ENCODE measurements at places on chromosomes 2 and 18.

GRCh38 chr2:25063876-25064660, 22.2 kb downstream of the EFR3B start:
- no peak for DNase-seq

GRCh38 chr2:229408356-229408755, 137.3 kb upstream of the PID1 start:
- no peak for DNase-seq

DNA sequence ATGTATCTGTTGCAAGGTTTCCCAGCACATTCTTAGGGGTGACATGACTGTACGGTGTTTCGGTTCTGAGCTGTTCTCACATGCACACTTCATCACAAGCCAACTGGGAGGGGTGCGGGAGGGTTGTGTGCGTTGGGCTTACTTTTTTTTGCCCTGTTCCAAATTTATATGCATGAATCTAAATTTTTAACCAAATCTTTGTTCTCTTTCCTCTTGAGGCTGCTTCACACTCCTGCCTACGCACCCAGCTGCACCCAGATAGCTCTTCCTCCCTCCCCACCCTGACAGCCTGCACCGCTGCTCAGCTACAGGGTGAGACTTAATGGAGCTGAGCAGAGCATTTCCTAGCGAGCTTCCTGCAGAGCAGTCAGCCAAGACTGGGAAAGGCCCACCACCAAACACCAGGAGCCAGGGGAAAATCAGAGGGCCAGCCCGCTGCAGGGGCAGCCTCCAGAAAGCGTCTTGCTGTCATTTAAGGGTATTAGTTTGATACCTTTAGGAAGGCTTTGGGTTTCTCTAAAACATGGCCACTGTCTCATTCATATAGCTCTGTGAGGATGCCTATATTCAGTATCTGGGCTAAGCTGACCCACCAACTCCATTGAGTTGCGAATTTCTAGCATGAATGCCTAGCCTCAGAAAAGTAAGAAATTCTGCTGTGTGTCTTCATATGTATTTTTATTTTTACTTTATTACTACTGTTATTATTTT, 84.5 kb downstream of the POU3F3 start:
- DNase-seq, result no peak

DNA sequence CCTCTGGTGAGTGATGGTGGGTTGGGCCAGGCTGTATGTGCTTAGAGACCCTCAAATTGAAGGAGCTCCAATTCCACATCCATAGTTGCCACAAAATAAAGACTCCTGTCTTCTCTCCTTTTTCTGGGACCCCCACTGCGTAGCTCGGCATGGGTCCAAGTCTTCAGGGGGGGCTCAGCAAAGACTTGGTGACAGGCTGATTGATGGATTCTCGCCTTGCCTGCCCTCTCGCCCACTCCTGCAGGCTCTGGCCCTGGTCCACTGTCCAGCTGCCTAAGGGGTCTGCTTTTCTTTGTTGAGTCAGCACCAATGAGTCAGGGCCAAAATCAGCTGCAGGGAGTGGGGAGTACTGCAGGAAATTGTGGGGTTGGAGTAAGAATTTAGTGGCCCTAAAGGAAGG, 21.5 kb downstream of the RPL37A start:
- DNase-seq, result no peak

DNA sequence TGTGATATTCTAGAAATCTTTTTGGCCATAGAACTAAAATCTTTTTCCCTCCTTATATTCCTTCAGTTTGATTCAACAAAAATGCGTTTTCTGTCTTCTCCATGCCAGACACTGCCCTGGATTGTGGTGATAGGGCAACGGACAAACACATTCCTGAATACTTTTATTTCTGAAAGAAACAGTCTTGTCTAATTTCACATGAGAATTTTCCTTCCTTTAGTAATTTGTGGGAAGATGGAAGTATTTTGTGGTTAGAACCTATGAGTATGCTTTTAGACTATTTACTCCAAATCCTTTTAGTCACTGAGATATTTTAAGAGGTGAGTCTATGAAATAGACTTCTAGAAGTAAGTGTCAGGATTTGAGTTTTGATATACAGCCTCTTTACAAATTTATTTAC, 49.6 kb downstream of the COL5A2 start:
- no peak for DNase-seq

GRCh38 chr2:118983133-118983532, 41.1 kb downstream of the MARCO start:
- no peak for DNase-seq

DNA sequence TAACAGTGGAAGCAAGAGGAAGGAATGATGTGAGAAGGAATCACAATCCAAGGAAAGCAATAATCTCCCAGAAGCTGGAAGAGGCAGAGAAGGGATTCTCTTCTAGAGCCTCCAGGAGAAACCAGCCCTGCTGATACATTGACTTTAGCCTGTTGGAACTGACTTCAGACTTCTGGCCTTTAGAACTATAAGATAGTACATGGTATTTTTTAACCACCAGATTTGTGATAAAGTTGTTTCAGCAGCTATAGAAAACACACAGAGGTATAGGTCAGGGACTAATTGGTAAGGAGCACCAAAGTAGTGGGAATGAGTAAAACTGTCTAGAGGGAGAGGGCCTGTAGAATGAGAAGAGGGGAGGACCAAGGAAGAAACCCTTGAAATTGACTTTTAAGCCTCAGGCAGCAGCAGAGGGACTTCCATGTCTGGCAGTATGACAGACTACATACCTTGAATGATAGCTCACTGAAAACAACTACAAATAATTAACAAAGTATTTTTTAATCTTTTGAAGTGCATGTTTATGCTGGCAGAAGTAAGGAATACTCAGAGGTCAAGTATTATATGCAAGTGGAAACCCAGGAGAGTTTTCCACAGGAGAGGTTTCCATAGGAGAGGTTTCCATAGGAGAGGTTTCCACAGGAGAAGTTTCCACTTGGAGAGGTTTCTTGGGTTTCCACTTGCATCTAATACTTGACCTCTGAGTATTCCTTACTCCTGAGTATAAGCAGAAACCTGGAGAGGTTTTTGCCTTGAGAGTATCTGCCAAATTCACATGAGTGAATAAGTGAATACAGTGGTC, 33.8 kb upstream of the TMEM17 start:
- DNase-seq, result no peak

- no peak for DNase-seq
Observed at GRCh38 chr2:65393743-65394422, 38.5 kb downstream of the SPRED2 start.

- DNase-seq, result peak; percentile 32
Observed at GRCh38 chr2:224444021-224444420, 42.1 kb upstream of the FAM124B start.

Measured in KBM-7 (cell line).